ENCODE measurements at places on chromosomes 6 and 20.
A peak's percentile ranks its signal among the peaks of the same experiment; 100 is the strongest.

- DNase-seq, result no peak
These were observed 10.7 kb downstream of the TBXT start for GRCh38 chr6:166156942-166157341.

DNA sequence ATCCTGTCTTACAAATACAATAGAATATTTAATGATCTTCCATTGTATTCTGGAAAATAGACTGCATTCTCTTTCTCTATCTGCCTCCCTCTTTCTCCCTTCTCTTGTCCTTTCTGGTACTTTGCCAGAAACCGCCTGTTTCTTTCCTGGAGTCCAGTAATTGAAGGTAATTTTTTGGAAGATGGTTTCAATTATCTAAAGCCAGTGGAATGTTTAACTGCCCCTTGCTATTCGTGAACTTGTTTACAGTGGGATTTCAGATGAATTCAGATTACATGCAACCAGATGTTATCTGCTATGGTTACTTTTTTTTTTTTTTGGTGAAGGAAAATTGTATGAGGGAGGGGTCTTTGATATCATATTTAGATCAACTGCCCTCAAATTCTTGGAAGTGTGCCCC is 655.5 kb upstream of the FLRT3 start:
- DNase-seq, result no peak

- no peak for DNase-seq
These were observed 306.4 kb upstream of the RNF217 start for GRCh38 chr6:124655866-124656265.

DNA sequence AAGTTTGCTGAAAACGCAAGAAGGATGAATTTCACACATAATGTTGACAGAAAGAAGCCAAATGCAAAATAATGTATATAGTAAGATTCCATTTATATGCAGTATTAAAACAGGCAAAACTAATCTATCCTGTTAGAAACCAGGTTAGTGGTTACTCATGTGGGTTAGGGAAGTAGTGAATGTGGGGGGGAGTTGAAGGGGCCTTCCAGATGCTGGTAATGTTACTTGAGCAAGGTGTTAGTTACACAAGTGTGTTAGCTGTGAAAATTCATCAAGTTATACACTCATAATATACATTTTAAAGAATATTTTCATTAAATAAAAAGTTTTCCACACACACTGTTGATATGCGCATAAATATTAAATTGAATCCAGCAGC is 29.8 kb downstream of the USP45 start:
- no peak for DNase-seq

- peak; percentile 33 for DNase-seq
These were observed 155.9 kb downstream of the NRN1 start for GRCh38 chr6:5850848-5851255.

DNA sequence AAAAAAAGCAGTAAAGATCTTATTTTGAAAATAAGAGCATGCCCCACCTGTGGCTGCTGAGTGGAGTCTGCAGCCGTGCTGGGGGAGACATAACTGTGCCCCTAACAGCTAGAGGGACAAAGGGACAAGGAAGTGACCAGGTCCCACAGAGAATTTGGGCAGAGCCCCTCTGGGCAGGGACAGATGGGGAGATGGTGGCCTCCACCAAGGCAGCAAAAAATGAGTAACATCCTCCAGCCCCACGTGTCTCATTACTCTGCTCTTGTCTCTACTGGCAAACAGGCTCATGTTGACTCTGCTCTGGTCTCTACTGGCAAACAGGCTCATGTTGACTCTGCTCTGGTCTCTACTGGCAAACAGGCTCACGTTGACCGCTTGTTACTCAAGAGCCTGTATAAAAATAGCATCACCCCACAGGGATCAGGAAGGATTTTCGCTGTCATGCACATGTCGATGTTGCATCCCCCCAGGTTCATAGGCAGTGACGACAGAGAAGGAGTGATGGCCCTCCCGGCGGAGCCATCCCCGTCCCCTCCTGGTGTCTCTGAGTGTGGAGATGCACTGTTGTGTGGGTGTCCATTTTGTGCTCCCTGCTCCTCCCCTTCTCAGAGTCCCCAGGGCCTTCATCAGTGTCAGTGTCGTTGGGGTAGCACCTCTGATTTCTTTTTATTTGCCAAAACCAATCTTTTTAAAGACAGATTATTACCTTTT is 17.3 kb upstream of the PCMTD2 start:
- DNase-seq, result no peak

DNA sequence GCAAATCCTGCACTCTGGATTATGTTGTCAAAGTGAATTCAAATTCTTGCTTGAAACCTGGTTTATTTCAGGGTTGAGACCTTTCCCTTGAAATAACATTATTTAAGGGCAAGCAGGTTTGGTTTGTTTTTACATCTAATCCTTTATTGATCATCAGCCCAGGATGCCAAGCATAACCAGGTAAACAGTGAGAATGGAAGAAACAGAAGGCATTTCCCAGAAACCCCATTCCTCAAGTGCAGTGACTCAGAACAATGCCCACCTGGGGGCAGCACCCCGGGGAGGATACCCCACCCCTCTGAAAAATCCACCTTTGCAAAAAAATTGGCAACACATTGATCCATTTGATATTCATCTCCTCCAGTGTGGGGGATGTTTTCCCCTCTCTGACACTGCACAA is 32.5 kb downstream of the POFUT1 start:
- DNase-seq, result no peak

GRCh38 chr20:62480318-62480717 is 4.5 kb upstream of the GATA5 start:
- no peak for DNase-seq

GRCh38 chr20:45041464-45042337 is 59.2 kb downstream of the KCNS1 start:
- DNase-seq, result no peak

GRCh38 chr20:5297280-5298004 is 19.3 kb downstream of the PROKR2 start:
- DNase-seq, result no peak

GRCh38 chr6:4351520-4352321 is 216.3 kb upstream of the ECI2 start:
- no peak for DNase-seq

DNA sequence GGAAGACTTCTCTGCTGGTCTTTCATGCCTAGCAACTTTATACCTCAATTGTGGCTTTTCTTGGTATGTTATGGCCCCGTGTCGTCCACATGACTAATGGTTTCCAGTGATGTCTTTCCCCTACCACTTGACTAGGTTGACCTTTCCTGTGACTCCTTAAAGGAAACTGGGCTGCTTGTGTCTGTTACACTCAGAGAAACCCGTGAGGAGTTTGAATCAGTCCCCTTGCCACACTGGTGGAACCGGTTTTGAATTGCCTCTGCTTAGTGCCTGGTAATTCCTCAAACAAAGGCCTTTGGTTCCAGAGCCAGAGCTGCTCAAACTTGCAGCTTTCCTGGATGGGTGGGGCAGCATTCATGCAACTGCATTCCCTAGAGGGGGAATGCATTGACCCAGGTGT is 21.9 kb downstream of the ECT2L start:
- no peak for DNase-seq

DNA sequence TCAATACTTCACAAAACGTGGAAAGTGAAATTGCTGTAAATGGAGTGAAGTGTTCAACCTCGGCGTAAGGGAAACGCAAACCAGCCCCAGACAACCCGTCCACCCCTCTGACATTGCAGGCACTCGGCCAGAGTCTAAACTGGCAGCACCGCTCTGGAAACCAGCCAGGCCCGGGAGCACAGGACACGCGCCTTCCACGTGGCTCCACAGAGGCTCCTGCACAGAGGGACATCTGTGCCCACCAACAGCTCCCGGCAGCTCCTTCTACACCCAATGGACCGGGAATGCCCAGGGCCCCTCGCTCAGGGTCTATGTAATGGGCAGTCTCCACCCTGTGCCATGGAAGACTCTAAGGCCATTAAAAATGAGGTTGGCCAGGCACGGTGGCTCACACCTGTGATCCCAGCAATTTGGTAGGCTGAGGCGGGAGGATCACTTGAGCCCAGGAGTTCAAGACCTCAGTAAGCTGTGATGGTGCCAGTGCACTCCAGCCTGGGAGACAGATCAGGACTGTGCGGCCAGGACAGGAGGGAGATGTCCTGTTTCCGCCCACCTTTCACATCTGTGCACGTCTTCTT is 3.4 kb upstream of the HELZ2 start:
- no peak for DNase-seq

DNA sequence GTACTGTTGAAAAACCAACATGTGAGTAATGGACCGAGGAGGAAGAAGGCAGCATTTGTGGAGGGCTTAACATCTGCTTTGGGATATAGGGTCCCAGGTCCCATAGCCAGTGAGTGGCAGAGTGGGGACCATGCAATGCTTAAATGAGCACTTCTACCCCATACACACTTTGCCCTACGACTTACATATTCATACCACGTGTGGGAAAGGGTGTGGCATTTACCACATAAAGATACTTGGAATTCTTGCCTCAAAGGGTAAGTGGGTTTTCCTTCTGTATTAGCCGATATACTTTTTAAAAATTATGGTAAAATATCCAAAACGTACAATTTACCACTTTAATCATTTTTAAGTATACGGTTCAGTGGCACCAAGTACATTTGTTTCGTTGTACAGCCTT is 199.3 kb downstream of the BACH2 start:
- no peak for DNase-seq

DNA sequence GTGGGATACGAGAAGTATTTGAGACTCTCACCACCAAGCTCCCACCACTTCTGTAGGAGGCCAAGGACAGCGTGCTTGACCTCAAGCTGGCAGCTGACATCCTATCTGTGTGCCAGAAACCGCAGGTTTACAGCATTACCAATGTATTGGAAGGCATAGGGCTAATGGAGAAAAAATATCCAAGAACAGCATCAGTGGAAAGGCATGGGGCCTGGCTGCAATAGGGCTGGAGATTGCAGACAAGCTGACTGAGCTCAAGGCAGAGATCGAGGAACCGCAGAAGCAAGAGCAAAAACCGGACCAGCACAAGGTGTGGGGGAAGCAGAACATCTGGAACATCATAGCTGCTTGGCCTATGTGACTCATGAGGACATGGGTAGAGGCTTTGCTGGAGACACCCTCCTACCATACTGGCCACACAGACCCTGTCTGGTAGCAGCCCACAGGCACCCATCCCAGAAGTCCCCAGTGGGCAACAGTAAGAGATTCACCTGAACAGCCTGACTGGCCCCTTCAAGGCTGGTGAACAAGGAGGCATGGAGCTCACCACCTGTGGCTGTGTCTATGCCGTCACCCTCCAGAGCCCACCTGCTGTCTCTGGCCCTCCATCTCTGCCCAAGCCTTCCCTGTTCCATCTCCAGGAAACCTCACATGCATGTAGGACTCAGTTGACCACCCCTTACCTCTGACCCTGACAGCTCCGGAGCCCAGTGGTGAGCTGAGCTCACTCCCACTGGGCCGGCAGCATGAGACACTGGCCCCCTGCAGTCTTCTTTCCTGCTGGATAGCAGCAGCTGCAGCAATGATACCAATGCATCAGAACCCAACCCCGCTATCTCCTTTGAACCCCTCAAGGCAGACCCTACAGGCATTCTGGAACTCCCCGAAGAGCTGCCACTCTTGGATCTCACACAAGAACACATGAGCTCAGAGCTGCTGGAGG is 171.1 kb downstream of the KIF6 start:
- DNase-seq, result no peak

- no peak for DNase-seq
These were observed 5.8 kb downstream of the HDGFL1 start for GRCh38 chr6:22575190-22575589.

DNA sequence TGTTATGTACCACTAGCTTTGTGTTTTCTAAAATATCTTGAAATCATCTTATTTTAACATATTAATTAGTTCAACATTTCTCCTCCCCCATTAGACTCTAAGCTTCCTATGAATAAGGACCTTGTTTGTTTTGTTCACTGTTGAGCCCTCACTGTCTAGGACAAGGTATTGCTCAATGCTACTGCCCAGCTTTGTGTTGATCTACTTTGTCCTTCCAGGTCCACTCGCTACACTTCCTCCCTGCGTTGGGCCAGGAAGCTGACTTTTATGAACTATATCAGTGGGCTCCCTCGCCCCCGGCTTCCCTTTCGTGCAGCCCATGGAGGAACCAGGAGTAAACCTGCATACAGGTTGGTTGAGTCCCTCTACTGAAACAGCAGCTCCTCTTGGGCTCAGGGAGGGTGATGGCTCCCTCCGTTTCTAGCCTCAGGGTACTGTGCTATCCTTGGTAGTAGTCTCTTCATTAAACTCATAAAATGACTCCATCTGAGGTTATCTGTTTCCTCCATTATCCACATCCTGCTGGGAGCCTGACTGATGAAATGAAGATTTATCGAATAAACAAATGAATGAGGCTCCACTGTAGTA is 272.5 kb downstream of the CLIC5 start:
- DNase-seq, result no peak

GRCh38 chr20:9616833-9617461 is 102.6 kb downstream of the LAMP5 start:
- no peak for DNase-seq

- no peak for DNase-seq
These were observed 128.5 kb downstream of the TRDN start for GRCh38 chr6:123508290-123508689.

DNA sequence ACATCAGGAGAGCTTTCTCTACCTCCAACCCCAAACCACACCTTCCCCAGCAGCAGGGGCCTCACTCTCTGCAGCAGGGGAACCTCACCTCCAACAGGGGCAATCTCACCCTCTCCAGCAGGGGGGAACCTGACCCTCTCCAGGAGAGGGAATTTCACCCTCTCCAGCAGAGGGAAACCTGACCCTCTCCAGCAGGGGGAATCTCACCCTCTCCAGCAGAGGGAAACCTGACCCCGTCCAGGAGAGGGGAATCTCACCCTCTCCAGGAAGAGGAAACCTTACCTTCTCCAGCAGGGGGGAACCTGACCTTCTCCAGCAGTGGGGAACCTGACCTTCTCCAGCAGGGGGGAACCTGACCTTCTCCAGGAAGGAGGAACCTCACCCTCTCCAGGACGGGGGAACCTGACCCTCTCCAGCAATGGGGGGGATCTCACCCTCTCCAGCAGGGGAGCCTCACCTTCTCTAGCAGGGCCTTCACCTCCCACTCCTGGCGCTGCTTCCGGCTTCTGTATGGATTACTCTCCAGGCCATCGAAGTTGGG is 3.1 kb downstream of the B3GALT4 start:
- no peak for DNase-seq

GRCh38 chr6:14734416-14735340 is 511.2 kb upstream of the JARID2 start:
- DNase-seq, result no peak

DNA sequence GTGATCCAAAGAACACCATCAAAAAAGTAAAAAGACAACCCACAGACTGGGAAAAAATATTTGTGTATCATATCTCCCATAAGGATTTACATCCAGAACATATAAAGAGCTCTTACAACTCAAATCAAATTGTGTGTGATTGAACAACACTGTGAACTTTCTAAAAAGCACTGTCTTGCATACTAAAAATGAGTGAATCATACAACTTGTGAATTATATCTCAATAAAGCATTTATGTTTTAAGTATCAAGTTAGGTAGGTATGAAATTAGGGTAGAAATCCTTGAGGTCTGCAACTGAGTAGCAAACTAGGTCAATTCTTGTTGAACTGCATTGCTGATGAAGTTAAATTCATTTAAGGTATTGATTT is 14.1 kb downstream of the SAMHD1 start:
- no peak for DNase-seq
